ENCODE measurements at places on chromosomes 7 and 10. TPM values are rescaled to one million over a fixed set of nuclear protein-coding genes. Genes with fewer than 3 reads are reported as not detected.

GRCh38 chr7:102836191-102836919, 76.4 kb upstream of the LRRC17 start:
- H3K27ac ChIP-seq = no peak overlapping the region
- DNase-seq = peak; percentile 64
- peaks cover 13% of the 10 kb centered on the region for H3K4me1 ChIP-seq
- no peaks in the 10 kb centered on the region for H3K36me3 ChIP-seq

Gene HABP2
- total RNA-seq = 2.2 TPM

Gene HOXA10
- total RNA-seq = 0.92 TPM

DNA sequence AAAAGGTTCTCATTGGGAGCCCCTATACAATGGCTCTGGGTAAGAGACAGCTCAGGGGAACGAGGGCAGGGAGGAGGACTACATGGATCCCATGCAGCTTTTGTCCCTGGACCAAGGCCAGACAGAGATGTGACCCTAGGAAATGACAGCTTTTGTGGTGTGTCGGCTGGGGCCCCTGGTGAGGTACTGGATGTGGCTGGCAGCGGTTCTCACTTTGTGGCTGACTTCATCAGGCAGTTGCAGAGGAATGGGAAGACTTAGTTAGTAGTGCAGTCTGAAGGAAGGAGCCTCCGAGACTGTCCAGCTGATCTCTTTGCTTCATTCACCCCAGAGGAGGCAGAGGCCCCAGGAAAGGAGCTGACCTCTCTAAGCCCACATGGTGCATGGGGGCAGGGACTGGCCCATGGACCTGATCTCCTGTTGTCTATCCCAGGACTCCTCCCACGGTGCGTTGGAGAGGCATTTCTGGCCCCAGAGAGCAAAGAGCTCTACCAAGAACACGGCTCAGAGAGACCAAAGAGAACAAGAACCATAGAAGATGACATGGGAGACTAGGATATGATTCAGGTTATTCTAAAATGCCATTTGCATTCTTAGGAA, 202.9 kb downstream of the RPS24 start:
- H3K4me3 ChIP-seq = no peak overlapping the region
- H3K36me3 ChIP-seq = no peaks in the 10 kb centered on the region
- no peaks in the 10 kb centered on the region for H3K27me3 ChIP-seq
- no peak overlapping the region for H3K27ac ChIP-seq
- peaks cover 6% of the 10 kb centered on the region for H3K4me1 ChIP-seq
- DNase-seq = no peak

Gene SLC26A5
- 0.58 TPM for total RNA-seq

Gene AKR1C8
- not detected for total RNA-seq
